ENCODE measurements at places on chromosomes 2 and 18. TPM values are rescaled to one million over a fixed set of nuclear protein-coding genes. Genes with fewer than 3 reads are reported as not detected.

Gene RIT2
- not detected for total RNA-seq

Gene SLC9A4
- not detected for total RNA-seq

Gene BMP10
- not detected for total RNA-seq

Gene UGT1A10
- total RNA-seq, result not detected

Gene SLC40A1
- total RNA-seq, result 8.2 TPM

- DNase-seq, result no peak
- no peak overlapping the region for H3K27ac ChIP-seq
- no peak overlapping the region for H3K4me3 ChIP-seq
- no peaks in the 10 kb centered on the region for H3K27me3 ChIP-seq
- no peaks in the 10 kb centered on the region for H3K4me1 ChIP-seq
Observed at GRCh38 chr2:111024496-111024895, 96.2 kb upstream of the BCL2L11 start.

- H3K27ac ChIP-seq, result no peak overlapping the region
- DNase-seq, result no peak
- H3K36me3 ChIP-seq, result peaks cover 3% of the 10 kb centered on the region
- no peaks in the 10 kb centered on the region for H3K4me1 ChIP-seq
- H3K27me3 ChIP-seq, result no peaks in the 10 kb centered on the region
- no peak overlapping the region for H3K4me3 ChIP-seq
Observed at GRCh38 chr2:121480826-121481225, 49.9 kb upstream of the RNU4ATAC start.

DNA sequence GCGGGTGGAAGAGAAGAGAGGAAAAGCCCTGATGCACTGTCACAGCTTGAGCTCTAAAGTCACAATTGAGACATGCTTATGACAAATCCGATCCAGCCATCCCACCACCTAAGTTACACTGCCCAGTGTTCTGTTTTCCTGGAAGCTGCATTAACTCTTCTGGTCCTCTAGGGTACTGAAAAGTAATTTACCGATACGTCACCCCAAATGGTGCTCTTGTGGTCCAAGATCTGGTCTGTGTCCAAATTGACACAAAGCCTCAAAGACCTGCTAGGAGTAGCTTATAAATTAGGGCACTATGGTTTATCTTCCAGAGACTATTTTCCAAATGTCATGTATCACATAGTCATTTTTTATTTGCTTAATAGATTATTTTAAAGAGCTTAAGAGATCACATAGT, 186.7 kb upstream of the ETAA1 start:
- no peaks in the 10 kb centered on the region for H3K36me3 ChIP-seq
- no peak for DNase-seq
- H3K27me3 ChIP-seq, result no peaks in the 10 kb centered on the region
- H3K4me1 ChIP-seq, result no peaks in the 10 kb centered on the region

GRCh38 chr18:51235009-51235789, 37.7 kb upstream of the MEX3C start:
- H3K27ac ChIP-seq, result no peak overlapping the region
- no peaks in the 10 kb centered on the region for H3K4me1 ChIP-seq
- H3K36me3 ChIP-seq, result no peaks in the 10 kb centered on the region

DNA sequence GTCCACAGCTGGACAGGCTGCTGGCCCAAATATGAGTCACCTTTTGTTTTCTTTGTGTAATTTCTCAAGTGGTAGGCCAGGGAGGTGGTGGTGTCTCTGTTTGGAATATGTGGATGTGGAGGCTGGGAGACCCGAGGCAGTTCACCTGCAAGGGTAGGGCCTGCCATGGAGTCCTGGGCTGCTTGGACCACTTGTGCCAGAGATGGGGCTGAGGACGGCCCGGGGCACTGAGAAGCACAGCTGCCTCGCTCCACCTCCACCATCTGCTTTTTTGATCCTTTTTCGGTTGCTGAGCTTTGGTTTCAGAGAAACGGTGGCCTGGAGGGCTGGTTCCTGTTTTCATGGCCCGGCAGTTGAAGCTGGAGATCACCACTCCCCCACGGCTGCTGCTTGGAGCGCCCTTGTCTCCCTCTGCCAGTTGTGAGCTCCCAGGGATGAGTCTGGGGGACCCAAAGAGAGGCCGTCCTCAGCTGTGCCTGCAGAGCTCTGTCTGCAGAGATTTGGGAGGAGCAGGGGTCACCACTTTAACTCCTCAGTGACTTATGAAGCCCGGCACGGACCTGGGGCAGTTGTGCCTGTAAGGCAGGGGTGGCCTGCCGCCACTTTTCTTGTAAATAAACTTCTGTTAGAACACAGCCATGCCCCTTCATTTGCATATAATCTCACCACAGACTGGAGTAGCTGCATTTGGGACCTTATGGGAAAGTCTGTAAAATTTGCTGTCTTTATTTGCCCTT, 67.6 kb upstream of the MCFD2 start:
- DNase-seq, result no peak
- H3K36me3 ChIP-seq, result peaks cover 51% of the 10 kb centered on the region
- peaks cover 76% of the 10 kb centered on the region for H3K4me1 ChIP-seq
- H3K27me3 ChIP-seq, result no peaks in the 10 kb centered on the region
- no peak overlapping the region for H3K27ac ChIP-seq

- no peak for DNase-seq
- no peak overlapping the region for H3K4me3 ChIP-seq
- no peaks in the 10 kb centered on the region for H3K27me3 ChIP-seq
- peaks cover 3% of the 10 kb centered on the region for H3K4me1 ChIP-seq
Observed at GRCh38 chr2:100603414-100603813, 40.6 kb downstream of the PDCL3 start.

- peaks cover 86% of the 10 kb centered on the region for H3K4me1 ChIP-seq
- no peaks in the 10 kb centered on the region for H3K27me3 ChIP-seq
- no peak for DNase-seq
Observed at GRCh38 chr2:69694894-69695849, 46.8 kb upstream of the ANXA4 start.

- no peaks in the 10 kb centered on the region for H3K36me3 ChIP-seq
- no peak overlapping the region for H3K27ac ChIP-seq
- DNase-seq, result no peak
- H3K4me3 ChIP-seq, result no peak overlapping the region
- H3K27me3 ChIP-seq, result no peaks in the 10 kb centered on the region
Observed at GRCh38 chr2:239290618-239291474, 110.0 kb downstream of the HDAC4 start.

GRCh38 chr2:128260239-128261138, 58.2 kb downstream of the HS6ST1 start:
- H3K4me3 ChIP-seq, result no peak overlapping the region
- no peaks in the 10 kb centered on the region for H3K27me3 ChIP-seq
- peak; percentile 21 for DNase-seq
- H3K4me1 ChIP-seq, result no peaks in the 10 kb centered on the region
- H3K36me3 ChIP-seq, result no peaks in the 10 kb centered on the region

GRCh38 chr2:2860589-2861300, 516.9 kb downstream of the EIPR1 start:
- DNase-seq, result no peak
- no peak overlapping the region for H3K27ac ChIP-seq
- no peaks in the 10 kb centered on the region for H3K36me3 ChIP-seq
- H3K27me3 ChIP-seq, result no peaks in the 10 kb centered on the region

GRCh38 chr18:28485918-28486317, 309.0 kb upstream of the CDH2 start:
- H3K4me3 ChIP-seq, result no peak overlapping the region
- H3K27me3 ChIP-seq, result no peaks in the 10 kb centered on the region
- H3K36me3 ChIP-seq, result no peaks in the 10 kb centered on the region
- no peak for DNase-seq
- no peaks in the 10 kb centered on the region for H3K4me1 ChIP-seq

- no peaks in the 10 kb centered on the region for H3K36me3 ChIP-seq
- no peak overlapping the region for H3K4me3 ChIP-seq
- peaks cover 3% of the 10 kb centered on the region for H3K4me1 ChIP-seq
- no peak for DNase-seq
- H3K27ac ChIP-seq, result no peak overlapping the region
Observed at GRCh38 chr2:10166676-10167292, 44.2 kb downstream of the RRM2 start.

GRCh38 chr2:9141091-9141667, 65.4 kb upstream of the ASAP2 start:
- no peak overlapping the region for H3K4me3 ChIP-seq
- peaks cover 7% of the 10 kb centered on the region for H3K4me1 ChIP-seq
- no peak overlapping the region for H3K27ac ChIP-seq
- peaks cover 6% of the 10 kb centered on the region for H3K27me3 ChIP-seq
- DNase-seq, result no peak

GRCh38 chr2:233498126-233498525, 68.5 kb downstream of the USP40 start:
- peaks cover 23% of the 10 kb centered on the region for H3K36me3 ChIP-seq
- H3K27me3 ChIP-seq, result no peaks in the 10 kb centered on the region
- no peak for DNase-seq
- H3K27ac ChIP-seq, result no peak overlapping the region
- H3K4me3 ChIP-seq, result no peak overlapping the region

DNA sequence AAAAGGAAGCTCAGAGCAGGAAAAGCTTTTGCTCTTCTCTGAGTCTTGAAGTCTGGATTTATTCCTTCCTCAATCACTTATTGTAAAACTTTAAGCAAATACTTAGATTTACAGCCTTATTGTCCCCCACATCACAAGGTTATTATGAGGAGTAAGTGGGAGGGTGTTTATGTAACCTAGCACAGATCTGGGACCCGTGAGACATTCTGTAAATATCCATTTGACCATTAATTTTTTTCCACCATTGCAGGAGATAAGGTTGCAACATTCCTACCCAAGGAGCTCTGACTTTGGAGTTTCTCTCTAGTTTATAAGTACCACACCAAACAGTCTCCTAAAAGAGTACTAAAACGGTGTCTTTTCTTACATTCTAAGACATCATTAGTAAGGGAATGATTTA, 52.1 kb upstream of the CTIF start:
- no peaks in the 10 kb centered on the region for H3K27me3 ChIP-seq
- H3K4me1 ChIP-seq, result no peaks in the 10 kb centered on the region
- no peak for DNase-seq
- H3K36me3 ChIP-seq, result no peaks in the 10 kb centered on the region

GRCh38 chr2:74562126-74562775, 7.7 kb downstream of the DOK1 start:
- H3K27ac ChIP-seq, result no peak overlapping the region
- no peak for DNase-seq
- H3K4me1 ChIP-seq, result no peaks in the 10 kb centered on the region
- no peaks in the 10 kb centered on the region for H3K27me3 ChIP-seq

GRCh38 chr2:235568431-235568830, 74.6 kb downstream of the AGAP1 start:
- DNase-seq, result no peak
- no peak overlapping the region for H3K4me3 ChIP-seq
- H3K36me3 ChIP-seq, result no peaks in the 10 kb centered on the region
- no peak overlapping the region for H3K27ac ChIP-seq
- H3K27me3 ChIP-seq, result peaks cover 11% of the 10 kb centered on the region
- no peaks in the 10 kb centered on the region for H3K4me1 ChIP-seq

- H3K36me3 ChIP-seq, result no peaks in the 10 kb centered on the region
- no peak overlapping the region for H3K27ac ChIP-seq
- no peak for DNase-seq
- H3K4me3 ChIP-seq, result no peak overlapping the region
- H3K27me3 ChIP-seq, result no peaks in the 10 kb centered on the region
Observed at GRCh38 chr2:118557791-118558190, 289.7 kb downstream of the EN1 start.

DNA sequence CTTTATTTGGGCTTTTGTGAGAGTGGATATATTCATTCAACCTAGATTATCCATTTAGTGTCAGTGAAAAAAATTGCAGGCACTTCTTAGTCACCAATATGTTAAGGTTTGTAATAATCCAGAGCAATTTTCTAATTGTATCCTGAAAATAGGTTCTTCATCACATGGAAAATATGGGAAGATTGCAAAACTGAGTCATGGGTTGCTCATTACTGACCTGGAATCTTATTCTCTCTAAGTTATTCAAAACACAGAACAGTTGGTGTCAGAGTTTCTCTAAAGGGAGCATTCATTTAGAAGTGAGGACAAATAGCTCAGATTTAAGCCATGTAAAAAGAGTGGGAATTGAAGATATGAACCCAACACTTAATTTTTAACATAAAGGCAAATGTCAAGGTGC, 181.3 kb downstream of the IKZF2 start:
- DNase-seq, result no peak
- H3K36me3 ChIP-seq, result no peaks in the 10 kb centered on the region
- no peak overlapping the region for H3K4me3 ChIP-seq
- no peaks in the 10 kb centered on the region for H3K4me1 ChIP-seq
- no peak overlapping the region for H3K27ac ChIP-seq

- no peak for DNase-seq
- H3K27ac ChIP-seq, result no peak overlapping the region
- no peaks in the 10 kb centered on the region for H3K4me1 ChIP-seq
- no peak overlapping the region for H3K4me3 ChIP-seq
- H3K36me3 ChIP-seq, result no peaks in the 10 kb centered on the region
Observed at GRCh38 chr2:25056098-25056821, 14.4 kb downstream of the EFR3B start.

DNA sequence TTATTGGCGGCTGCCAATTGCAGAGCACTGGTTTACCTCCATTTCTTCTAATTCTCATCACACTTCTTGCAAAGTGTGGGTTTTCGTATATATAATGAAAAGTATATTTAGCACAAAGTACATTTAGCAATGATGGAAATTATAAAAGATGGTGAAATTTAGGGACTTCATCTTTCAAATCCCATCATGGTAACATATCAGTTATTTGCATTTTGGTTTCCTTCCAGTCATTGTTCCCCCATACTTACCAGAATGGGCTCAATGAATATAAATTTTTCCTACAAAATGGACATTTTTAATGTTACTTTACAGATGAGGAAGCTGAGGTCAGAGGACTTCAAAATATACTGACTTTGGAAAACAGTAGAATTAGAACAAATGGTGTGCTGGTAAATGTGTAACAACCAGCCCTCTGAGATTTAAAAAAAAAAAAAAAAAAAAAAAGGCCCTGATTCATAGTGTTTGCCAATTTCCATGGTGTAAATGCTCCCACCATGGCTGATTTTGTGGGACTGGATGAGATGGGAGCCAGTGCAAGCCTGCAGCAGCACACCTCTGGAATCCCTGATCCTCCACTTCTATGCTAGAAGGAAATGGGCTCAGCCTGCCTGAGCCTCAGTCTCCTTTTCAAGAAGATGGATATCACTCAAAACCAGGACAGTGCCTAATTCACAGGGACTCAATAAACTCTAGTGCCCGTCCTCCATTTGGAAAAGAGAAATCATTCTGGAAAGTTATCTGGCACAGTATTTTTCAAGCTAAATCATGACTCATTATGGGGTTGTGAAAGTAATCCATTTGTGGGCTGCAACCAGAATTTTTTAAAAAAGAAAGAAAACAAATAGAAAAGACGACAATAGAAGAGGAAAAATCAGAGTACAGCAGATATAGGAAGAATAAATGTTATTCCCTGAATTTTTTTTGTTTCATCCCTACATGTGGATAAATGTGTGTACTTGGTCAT, 34.0 kb downstream of the LBH start:
- H3K36me3 ChIP-seq, result peaks cover under 1% of the 10 kb centered on the region
- peak overlapping the region; percentile 91 for H3K27ac ChIP-seq
- H3K27me3 ChIP-seq, result no peaks in the 10 kb centered on the region
- no peak for DNase-seq
- H3K4me1 ChIP-seq, result peaks cover 64% of the 10 kb centered on the region

All from CD4-positive, alpha-beta T cell (primary cell).